Esophagus muscularis mucosa (tissue), 4 donors: ENCODE measurements at places on chromosomes 5 and 9.

DNA sequence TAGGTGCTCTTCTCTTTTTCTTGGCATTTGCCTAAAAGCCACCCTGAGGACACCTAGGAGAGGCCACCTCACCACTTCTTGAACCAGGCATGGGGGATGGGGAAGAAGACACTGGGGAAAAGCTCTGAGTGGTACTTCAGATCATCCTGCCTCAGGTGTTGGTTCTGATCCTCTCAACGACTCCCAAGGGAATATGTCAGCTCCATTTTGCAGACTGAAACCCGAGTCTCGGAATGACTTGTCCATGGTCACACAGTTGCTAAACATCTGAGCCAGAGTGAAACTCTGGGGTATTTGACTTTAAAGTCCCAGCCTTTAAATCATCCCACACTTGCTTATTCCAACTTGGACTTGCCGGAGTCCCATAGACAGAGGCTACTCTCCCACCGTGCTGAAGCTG, 120.6 kb upstream of the GABRP start:
- DNase-seq = no peak

- no peak for DNase-seq
Observed at GRCh38 chr5:123717139-123717538, 205.2 kb downstream of the CSNK1G3 start.

- DNase-seq = no peak
Observed at GRCh38 chr5:146130440-146131045, 25.2 kb upstream of the PLAC8L1 start.

DNA sequence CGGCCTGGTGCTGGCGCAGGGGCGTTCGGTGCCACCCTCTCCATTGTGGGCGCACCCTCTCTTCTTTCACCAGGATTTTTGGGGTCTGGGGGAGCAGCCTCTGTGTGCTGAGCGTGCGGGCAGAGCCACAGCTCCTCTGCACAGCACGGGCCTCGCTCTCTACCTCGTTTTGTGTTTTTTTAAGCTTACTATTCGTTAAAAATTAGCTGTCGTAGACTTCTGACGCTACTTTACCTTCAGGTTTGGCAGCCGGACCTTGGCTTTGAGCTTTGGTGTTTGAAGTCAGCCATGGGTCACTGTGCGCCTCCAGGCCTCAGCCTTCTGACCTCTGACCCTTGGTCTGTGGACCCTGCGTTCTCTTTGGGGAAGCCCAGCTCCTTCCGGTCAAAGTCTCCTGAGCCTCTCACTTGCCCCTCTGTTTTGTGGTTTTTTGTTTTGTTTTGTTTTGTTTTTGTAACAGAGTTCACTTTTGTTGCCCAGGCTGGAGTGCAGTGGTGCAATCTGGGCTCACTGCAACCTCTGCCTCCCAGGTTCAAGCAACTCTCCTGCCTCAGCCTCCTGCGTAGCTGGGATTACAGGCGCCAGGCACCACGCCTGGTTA, 88.2 kb upstream of the CACNA1B start:
- DNase-seq = no peak

- no peak for DNase-seq
Observed at GRCh38 chr5:123438244-123438643, 15.0 kb upstream of the CEP120 start.

DNA sequence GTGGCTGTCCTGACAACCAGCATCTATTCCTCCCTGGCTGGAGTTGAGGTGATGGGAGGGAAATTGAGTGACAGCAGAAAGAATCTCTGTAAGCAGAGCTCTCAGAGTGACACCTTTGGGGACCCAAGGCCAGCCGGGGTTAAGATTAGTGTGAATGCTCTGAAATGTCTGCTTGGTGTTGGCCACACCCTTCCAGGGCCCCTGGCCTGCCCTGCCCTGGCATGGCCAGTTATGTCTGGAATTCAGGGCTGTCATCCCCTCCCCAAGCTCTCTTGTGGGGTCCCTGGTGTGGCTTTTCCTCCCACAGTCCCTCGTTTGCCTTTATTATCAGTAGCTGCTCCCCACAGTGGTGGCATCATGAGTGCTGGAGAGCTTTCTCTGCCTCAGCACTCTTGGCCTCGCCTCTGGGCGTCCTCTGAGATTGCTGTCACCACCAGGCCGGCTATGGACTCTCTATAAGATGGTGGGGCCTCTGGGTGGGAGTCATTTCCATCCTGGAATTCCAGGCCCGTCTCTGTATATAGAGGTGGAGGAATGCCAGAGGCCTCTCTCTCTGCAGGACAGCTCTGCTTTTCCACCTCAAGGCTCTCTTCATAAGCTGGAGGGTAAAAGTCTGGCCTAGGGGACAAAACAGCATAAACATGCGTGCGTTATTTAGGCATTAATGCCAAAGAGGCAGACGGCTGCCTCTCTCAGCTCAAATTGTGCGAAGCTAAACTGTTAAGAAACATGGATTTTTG, 3.6 kb downstream of the TMEM252 start:
- no peak for DNase-seq

DNA sequence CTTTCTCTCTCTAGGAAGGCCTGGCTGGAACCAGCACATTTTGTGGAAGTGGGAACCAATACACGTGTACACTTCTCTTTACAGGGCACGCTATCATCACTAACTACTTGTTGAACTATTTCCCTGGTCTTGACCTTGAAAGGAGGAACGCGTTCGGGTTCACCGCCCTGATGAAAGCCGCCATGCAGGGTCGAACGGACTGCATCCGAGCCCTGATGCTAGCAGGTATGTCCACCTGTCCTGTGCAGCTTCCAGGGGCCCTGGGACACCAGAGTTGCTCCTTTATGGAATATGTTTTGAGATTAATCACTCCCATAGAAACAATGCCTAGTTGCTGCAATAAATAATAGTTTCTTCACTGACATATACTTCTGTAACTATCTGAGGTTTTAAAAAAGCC, 74.1 kb downstream of the ANKRD33B start:
- DNase-seq = no peak

GRCh38 chr9:5799314-5799713, 33.6 kb downstream of the ERMP1 start:
- no peak for DNase-seq

DNA sequence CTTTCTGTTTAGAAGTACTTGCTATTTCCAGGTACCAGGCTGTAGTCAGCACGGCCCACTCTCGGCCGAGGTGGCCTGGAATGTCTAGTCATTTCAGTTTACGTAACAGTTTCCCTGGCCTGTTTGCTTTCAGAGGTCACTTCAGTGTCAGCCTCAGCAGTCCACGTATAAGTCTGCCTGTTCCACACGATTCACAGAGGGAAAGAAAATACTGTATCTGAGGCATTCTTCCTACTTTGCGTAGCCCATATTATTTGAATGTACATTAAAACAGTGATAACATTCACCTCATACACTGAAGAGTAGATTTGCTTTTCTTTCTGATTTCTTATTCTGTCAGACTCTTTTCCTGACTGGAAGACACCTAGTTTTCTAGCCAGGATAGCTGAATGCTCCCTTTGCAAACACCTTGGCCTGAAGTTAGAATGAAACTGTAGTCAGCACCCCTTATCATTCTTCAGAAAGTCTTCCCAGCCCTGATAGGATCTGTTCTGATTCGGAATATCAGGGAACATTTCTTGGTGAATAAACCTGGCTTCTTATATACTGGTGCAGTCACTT, 140.9 kb downstream of the AOPEP start:
- DNase-seq = no peak

GRCh38 chr9:137406876-137407589, 15.9 kb downstream of the EXD3 start:
- no peak for DNase-seq

DNA sequence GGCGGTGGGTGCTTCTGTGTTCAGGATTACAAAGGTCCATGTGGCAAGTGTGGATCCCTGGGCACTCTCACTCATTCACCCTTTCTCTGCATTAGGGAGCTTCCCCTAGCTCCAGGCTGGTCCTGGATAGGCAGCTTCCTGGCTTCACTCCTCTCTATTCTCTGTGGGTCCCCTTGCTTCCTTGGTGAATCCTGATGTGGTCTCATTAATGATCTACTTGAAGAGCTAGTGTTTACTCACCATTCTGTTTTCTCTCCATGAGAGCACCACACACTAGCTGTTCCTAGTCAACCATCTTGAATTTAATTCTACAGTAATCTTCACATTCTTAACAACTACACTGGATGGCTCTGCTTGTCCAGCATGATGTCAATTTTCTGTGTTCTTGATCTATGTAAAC, 90.0 kb upstream of the PLPPR1 start:
- no peak for DNase-seq

GRCh38 chr5:133919148-133920136, 49.0 kb downstream of the C5orf15 start:
- DNase-seq = no peak

GRCh38 chr5:122319897-122320296, 7.9 kb downstream of the SNCAIP start:
- no peak for DNase-seq

DNA sequence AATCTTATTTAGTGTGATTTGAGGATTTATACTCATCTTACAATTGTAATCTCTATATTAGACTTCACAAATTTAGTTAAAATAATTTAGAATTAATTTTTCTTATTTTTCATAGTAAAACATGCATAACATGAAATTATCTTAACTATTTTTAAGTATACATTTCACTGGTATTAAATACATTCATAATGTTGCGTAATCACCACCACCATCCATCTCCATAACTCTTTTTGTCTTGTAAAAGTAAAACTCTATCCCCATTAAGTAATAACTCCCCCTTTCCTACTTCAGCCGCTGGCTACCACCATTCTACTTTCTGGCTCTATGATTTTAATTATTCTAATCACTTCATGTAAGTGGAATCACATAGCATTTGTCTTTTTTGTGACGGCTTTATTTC, 193.4 kb downstream of the SH3GL2 start:
- DNase-seq = no peak
